ENCODE measurements at places on chromosomes 3 and 15.

DNA sequence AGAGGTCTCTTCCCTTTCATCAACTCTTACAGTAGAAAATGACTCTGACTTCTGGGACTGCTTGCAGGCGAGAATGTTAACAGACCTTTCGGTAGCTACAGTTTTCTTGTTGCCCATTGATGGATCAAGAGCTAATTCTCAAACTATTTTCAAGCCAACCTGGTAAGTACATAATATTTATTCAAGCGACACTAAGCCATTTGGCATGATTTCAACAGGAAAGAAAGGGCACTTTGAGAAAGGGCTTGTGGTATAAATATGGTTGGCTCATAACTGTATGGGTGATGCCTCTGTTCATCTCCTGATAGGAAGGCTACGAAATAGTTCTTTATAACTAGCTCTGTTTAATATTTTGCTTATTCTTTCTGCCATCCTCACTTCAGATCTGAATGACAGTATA is 196.2 kb upstream of the CNTN4 start:
- no peak for DNase-seq

DNA sequence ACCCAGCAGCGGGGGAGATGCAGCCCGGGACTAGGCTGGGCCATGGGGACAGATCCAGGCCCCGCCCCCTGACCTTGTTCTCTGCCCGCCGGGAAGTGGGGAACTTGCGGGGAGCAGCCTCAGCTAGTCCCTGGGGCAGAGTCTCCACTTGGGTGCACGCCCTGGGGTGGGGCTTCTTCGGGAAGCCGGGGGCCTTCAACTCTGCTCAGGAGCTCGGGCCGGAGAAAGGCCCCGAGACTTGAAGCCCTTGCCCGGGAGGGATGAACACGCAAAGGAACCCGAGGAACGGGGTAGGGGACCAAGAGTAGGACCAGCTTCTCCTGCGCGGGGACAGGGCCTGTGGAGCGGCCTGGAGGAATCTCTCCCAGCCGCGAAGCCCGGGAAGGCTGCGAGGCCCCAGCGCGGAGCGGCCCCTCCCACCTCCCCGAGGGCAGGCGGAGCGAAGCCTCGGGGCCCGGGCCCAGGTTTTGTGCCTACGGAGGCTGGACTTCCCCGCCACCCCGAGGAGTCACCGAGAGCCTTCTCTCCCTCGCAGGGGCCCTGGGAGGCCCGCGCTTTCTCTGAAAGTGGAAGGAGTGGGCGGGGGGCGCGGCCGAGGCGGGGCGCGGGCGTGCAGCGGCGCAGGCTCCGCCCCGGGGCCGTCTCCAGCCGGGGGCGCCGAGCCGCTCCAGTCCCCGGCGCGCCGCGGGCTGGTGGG is at the start of gene ITPKA:
Gene ITPKA (plus strand): TSS at position 670 of the 697 bp plus-strand sequence. CDS start 54 bp downstream, outside the sequence.
- DNase-seq: peak; percentile 80

- no peak for DNase-seq
These were observed 14.5 kb downstream of the SRPRB start for GRCh38 chr3:133820129-133820528.

DNA sequence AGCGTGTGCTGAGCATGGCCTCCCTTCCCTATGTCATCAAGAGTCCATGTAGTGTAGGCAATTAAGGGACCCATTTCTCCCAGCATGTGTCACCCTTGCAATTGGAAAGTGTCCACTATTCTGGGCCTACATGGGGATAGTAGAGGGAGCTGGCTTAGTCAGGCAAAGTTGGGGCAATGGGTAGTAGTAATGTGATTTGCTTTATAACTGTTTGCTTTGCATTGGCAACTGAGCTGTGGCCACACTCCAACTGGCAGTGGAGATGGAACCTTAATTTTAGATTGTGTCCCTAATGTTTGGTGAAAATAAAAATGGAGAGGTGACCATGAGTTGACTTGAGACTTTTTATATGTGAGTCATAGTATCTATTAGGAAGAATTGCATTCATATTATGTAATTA is 97.7 kb upstream of the SAMMSON start:
- no peak for DNase-seq

DNA sequence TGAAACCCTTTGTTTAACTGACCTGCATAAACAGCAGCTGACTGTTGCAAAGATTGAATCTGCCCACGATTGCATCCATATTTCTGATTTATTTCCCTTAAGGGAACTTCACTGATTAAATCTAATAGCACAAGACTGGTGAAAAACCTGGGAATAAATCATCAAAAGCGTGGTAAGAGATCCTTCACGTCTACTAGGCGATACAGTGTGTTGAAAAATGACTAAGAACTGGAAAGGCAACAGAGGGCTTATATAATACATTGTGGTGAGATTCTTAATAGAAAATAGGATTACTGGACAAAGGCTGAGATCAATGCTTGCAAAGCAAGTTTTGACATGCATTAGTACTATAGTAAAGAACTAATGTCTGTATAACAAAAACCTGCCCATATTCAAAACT is 49.0 kb downstream of the POLQ start:
- no peak for DNase-seq

DNA sequence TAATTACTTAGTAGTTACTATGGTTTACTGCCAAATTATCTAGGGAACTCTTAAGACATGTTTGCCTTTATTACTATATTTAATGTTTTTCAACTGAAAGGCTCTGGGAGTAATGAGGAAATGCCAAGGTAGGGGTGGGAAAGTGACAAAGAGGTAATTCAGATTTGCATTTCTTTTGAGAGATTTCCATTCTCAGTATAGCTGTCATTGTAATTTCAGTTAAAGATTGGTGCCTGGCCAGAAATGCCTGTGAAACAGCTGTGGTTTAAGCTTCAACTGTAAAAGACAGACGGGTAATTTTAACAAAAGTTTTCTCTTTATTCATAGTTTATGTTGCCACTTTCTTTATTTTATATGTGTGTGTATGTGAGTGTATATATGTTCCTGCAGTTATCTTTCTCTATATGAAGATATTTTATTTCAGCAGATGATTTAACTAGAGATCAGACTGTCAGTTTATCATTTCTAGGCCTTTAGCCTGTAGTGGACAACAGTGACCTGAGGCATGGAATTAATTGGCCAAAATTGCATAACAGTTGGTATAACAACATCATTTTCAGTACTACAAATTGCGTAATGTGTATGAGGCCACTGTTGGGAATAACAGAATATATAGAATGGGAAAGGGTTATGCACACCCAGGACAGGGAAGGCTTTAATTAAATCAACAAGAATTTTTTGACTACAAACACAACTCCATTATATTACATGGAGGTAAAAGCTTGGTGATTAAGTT is 119.0 kb downstream of the BBX start:
- DNase-seq: no peak

DNA sequence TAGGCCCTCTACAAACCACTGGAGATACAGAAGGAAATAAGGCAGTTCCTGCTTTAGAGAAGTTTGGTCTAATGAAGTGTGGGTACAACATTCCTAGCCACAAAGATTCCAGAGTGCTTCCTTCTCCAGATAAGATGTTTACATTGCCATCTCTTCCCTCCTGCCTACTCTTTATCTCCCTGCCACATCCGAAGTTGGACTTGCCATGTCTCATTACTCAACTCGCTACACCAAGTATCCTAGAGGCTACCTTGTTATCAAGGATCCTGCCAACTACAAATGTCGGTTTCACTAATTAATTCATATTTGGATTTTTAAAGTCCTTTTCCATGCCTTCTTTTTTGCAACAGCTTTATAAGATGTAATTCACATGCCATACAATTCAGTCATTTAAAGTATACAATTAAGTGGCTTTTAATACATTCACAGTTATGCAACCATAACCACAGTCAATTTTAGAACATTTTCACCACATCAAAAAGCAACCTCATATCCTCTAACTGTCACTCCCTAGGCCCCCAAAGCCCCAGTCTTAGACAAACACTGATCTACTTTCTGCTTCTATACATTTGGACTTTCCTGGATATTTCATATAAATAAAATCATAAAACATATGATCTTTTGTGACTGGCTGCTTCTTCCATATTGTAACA is 53.7 kb upstream of the CSTA start:
- DNase-seq: no peak

DNA sequence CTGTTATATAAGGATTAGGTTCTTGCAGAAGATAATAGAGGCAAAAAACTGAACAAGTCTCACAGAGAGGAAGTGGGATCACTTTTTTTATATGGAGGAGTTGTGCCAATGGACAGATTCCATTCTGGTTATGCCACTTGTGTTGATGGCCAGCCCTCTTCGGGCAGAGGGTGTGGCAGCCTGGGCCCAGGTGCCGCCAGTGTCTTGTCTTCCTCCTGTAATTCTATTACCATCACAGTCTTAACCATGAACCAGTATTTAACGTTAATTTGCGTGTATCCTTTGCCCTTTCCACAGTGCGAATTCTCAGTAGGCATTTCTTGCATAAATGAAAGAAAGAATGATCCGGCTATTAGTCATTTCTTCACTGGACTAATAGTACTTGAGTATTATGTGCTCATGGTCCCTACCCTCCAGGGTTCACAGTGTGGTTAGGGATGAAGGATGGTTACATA is 7.0 kb upstream of the USP4 start:
- no peak for DNase-seq

DNA sequence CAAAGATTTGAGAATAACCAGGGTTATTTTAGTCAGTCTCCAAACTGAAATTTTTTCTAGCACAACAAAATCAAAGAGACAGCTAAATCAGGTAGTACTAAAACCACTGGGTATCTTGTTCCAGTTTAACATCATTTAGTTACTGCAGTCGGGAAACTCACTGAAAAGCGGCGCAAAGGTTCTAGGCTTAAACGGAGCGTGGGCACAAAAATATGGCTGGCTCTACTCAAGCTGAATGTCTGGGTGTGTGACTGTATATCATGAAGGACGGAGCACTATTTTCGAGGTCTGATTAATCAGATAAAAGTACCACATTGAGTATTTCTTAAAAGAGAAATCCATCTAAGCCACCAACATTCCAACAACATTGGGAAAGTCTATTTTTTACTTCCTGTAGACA is 152.1 kb downstream of the TBL1XR1 start:
- DNase-seq: no peak

GRCh38 chr3:109413049-109413448 is 75.7 kb upstream of the DPPA4 start:
- DNase-seq: no peak

DNA sequence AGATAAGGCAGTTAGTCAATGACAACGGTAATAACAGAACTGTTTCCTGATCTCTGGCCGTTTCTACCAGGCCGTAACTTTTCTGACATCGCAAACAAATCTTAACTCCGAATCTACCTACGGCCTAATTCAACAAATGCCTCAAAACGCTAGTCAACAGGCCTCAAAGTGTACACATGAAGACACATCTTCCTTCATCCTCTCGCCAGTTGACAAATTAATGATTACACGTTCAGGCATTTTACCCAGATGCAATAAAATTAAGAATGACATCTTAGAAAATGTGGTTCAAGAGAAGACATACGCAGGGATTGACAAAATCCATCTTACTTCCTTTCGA is 1.5 kb downstream of the SFMBT1 start:
- DNase-seq: no peak
